ENCODE measurements at places on chromosomes 11 and 22. TPM values are rescaled to one million over a fixed set of nuclear protein-coding genes. Genes with fewer than 3 reads are reported as not detected.

DNA sequence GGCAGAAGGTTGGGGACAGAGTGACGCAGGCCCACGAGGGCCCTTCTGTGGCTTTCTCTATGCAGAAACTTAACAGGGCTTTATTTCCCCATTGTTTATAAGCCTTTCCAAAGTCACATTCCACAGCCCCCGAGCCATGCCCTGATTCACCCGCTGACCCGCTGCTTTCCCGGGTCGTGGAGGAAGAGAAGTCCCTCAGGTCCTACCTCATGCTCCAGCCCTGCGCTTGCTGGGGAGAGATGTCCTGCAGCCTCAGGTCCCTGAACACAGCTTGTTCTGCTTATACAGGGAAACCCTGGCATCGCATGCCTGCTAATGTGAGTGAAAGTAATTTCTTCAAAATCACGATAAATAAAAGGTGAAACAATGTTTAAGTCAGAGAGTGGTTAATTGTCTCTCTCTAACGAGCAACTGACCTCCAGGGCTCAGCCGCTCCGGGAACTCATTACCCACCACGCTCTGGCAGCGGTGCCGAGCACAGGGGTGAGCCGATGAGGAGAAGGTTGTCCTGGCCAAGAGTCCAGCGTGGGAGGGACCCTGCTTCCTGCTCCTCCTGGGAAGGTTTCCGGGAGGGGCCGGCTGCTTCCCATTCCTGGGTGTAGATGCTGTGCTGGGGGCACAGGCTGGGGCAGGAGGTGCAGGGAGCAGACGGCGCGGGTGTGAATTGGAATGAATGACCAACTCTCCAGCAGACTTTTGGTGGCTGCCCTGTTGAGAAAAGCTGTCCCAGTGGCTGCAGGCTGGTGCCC lies 595.2 kb downstream of the BRD1 start:
- no peak for DNase-seq

Gene LIF
- total RNA-seq = 4.8 TPM

GRCh38 chr22:28239941-28240340 lies 320.9 kb upstream of the PITPNB start:
- no peak for DNase-seq

DNA sequence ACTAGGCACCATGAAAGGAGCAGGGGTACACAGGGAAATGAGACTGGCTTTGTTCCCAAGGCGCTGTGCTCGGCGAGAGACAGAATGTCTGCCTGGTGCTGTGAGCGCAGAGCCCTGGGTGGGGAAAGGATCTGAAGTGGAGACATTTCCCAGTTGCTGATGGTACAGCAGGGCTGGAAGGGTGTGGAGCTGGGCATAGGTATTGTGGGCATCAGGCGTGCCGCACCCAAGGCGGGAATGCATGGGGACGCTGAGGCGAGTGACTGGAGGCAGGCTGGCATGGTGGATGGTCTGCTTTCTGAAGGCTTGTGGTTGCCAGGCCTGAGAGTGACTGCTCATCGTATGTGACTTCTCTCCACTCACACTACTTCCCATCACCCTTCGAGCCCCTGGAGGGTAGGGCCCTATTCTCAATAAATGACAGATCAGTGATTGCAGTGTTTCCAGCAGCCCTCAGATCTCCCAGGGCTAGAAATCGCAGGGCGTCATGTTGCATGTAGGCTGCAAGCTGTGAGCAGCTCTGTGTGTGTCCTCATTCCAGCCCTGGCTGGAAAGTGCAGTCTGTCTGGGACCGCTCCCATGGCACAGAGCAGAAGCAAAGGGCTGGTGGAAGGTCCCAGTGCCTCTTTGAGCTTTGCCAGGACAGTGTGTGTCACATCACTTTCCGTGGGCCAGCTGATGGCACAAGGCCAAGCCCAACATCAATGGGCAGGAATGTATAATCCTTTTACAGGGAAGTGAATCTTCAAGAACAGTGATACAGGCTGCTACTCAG lies 67.7 kb downstream of the TBC1D22A start:
- DNase-seq = peak; percentile 6

Gene GGT1
- total RNA-seq = 4.1 TPM

- DNase-seq = no peak
Observed at GRCh38 chr11:27294654-27295053, 68.4 kb downstream of the CCDC34 start.

DNA sequence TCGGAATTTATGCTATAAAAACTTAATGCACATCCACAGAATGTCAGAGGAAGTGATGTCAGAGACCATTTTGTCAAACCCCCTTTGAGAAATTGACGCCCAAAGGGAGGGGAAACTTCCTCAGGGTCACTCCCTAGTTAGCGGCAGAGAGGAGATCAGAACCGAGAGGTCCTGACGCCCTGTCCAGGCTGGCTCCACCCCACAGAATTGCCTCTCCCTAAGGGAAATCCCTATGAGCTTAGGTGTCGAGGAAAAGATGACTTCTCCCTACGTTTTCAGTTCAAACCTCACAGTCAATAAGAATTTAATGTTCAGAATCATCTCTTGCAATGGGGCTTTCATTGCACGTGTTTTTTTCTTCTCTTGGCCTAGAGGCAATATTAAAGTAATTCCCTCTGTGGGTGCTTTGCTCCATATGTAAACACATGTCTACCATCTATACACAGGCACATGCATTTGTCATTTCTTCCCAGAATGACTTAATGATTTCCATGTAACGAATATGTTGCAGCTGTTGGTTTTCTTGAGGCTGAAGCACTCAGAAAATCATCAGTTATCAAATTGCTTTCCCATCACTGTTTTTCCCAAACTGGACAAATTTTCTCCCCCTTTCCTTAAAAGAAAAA lies 148.7 kb upstream of the TIMP3 start:
- no peak for DNase-seq

Gene GAS2
- 18.8 TPM for total RNA-seq

GRCh38 chr11:87228820-87229219 lies 191.1 kb downstream of the TMEM135 start:
- no peak for DNase-seq

GRCh38 chr22:39209756-39210155 lies 35.0 kb downstream of the PDGFB start:
- DNase-seq = no peak

Gene CHEK1
- total RNA-seq = 22.9 TPM

DNA sequence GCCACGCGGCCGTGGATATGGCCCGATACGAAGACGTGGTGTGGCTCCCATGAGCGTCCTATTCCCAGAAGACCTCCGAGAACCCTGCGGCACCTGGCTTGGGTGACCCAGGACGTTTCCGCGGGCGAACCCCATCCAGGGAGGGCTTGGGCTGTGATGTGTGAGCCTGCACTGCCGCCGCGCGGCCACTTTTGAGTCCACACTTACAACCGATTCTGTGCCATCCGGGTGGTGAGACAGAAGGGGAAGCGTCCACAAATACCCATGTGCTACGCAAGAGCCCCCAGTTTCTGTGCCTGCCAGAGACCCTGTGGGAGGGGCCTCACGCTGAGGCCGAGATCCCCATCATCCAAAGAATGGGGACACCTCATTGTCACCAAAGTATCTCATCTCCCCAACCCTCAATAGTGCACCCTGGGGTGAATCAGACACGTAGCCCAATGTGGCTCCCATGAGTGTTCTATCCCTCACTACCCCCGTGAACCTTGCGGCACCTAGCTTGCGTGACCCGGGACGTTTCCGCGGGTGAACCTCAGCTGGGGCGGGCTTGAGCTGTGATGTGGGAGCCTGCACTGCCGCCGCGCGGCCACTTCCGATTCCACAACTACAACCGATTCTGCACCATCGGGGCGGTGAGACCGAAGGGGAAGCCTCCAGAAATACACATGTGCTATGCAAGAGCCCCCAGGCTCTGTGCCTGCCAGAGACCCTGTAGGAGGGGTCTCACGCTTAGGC lies 4.6 kb upstream of the H19 start:
- DNase-seq = no peak

Gene MAP6
- 5.6 TPM for total RNA-seq

Gene MS4A1
- total RNA-seq = 1.2 TPM

DNA sequence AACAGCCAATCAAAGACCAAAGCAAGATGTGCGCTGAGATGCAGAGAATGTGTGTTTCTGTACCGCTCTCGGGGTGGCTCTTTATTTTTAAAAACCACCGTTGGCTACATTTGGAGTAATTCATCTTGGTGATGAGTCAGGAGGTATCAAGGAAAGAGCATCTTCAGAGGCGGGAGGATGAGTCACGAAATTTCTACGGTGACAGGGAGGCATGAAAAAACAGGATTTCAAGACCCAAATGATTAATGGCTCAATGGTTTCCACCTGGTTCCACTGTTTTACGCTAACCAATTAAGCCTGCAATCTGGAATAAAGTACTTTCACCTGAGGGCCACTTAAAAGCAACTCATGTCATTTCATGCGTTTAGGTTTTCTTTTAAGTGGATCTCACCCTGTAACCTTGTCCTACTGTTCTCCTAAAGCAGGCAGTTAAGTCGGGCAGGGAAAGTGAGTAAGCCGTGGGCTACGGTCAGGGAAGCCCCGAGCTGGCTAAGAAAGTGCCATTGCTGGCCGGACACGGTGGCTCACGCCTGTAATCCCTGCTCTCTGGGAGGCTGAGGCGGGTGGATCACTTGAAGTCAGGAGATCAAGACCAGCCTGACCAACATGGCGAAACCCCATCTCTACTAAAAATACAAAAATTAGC lies 74.6 kb downstream of the CELSR1 start:
- no peak for DNase-seq

Gene SAA1
- total RNA-seq = not detected

Gene CARD18
- not detected for total RNA-seq

DNA sequence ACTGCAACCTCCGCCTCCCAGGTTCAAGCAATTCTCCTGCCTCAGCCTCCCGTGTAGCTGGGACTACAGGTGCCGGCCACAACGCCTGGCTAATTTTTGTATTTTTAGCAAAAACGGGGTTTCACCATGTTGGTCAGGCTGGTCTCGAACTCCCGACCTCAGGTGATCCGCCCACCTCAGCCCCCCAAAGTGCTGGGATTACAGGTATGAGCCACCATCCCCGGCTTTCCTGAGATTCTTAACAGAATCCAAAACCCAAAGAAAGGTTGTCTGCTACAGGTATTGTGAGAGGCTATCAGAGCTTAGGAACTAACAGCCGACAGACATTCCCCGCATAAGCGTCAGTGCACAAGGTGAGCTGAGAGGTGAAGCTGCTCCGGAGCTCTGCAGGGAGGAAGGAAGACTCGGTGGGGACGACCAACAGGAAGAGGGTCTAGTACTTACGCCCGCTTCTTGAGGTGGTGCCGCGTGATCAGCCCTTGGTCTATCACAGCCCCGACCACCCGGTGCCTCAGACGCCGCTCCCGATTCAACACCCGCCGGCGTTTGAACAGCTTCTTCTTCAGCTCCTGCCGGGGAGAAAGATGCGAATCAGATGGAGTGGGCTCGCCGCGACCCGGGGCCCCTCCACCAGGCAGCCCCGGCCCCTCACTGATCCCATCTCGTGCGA lies 470 bp downstream of the C11orf98 start:
- DNase-seq = no peak

DNA sequence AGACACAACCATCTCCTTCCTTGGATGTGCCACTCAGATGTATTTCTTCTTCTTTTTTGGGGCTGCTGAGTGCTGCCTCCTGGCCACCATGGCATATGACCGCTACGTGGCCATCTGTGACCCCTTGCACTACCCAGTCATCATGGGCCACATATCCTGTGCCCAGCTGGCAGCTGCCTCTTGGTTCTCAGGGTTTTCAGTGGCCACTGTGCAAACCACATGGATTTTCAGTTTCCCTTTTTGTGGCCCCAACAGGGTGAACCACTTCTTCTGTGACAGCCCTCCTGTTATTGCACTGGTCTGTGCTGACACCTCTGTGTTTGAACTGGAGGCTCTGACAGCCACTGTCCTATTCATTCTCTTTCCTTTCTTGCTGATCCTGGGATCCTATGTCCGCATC lies 489 bp downstream of the OR10A4 start:
- DNase-seq = no peak

GRCh38 chr11:18013790-18014507 lies 1.1 kb upstream of the SERGEF start:
- no peak for DNase-seq

DNA sequence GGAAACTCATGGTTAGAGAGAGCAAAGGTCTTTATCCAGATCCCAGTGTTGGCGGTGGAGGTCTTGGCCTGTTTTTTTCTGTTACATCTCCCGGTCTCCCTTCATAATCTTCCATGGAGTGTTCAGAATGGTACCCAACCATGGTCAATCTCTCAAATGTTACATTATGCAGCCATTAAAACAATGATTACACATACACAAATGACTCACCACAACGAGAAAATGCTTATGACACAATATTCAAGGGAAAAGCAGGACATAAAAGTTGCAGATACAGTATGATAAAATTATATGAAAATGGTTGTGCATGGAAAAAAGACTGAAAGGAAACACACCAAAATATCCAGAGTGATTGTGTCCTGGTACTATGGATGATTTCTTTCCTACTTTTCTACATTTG lies 17.8 kb upstream of the CSNK1E start:
- DNase-seq = no peak

Gene MPZL2
- 62.8 TPM for total RNA-seq

DNA sequence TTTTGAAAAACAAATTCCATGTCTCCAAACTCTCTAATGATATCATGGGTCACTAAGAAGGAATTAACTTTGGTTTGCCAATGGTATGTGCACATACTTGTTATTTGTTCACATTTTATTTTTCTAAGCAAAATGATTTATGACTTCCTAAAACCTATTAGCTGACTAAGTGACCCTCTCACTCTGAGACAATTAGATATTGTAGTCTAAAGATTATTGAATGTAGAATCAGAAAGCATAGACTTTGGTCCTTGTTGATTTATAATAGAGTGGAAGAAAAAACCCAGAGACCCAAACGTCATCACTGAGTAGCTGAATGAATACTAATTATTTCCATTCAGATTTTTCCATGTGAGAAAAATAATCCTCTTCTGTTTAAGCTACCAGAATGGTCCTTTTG lies 243.5 kb upstream of the ANO3 start:
- DNase-seq = no peak

Gene ACTN3
- total RNA-seq = not detected

DNA sequence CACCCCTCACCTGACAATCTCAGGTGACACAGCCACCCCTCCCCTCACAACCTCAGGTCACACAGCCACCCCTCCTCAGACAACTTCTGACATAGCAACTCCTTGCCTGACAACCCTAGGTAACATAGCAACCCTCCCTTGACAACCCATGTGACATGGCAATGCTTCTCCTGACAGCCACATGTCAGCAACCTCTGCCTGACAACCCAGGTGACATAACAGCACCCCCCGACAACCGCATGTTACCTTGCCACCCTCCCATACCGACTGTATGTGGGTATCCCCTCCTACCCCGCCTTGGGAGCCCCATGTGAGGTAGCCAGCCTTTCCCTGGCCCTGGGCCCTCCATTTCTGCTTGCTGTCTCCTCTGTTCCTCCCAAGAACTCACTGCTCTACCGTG lies 77.7 kb upstream of the B3GAT1 start:
- no peak for DNase-seq

DNA sequence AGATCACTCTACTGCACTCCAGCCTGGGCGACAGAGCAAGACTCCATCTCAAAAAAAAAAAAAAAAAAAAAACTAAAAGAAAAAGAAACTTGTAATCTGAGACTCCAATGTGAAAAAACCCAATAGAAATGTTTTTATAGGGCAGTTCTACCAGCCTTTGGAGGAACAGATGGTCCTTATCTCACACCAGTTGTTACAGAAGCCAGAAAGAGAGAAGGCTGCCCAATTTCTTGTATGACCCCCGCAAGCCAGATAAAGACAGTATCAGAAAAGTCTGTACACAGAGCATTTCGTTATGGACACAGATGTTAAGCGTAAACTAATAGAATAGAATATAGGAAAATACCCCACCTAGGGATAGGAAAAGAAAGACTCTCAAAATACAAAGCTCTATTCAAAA lies 11.3 kb upstream of the TSGA10IP start:
- no peak for DNase-seq

Measured in urinary bladder (tissue), 4 donors.